Glutamatergic neuron (in vitro differentiated cells): ENCODE measurements at places on chromosomes 12 and 14. TPM values are rescaled to one million over a fixed set of nuclear protein-coding genes. Genes with fewer than 3 reads are reported as not detected.

Gene PRH1
- 33.3 TPM for total RNA-seq

DNA sequence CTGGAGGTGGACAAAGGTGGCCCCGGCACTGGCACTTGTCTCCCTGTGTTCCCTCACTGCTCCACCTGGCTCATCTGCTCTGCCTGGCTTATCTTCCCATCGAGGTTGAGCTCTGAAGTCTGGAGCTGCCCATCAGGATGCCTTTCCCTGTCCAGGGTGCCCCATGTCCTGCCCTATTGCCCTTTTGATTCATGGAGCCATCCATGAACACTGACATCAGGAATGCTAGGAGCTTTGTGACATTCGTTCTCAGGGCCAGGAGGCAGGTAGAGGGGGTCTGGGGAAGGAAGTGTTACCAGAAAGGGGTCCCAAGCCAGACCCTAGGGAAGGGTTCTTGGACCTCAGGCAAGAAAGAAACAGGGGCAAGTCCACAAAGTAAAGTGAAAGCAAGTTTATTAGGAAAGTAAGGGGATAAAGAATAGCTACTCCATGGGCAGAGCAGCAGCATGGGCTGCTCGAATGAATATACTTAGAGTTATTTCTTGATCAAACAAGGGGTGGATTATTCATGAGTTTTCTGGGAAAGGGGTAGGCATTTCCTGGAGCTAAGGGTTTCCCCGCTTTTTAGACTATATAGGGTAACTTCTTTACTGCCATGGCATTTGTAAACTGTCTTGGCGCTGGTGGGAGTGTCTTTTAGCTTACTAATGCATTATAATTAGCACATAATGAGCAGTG is 51.6 kb downstream of the RIN3 start:
- no peak for DNase-seq

DNA sequence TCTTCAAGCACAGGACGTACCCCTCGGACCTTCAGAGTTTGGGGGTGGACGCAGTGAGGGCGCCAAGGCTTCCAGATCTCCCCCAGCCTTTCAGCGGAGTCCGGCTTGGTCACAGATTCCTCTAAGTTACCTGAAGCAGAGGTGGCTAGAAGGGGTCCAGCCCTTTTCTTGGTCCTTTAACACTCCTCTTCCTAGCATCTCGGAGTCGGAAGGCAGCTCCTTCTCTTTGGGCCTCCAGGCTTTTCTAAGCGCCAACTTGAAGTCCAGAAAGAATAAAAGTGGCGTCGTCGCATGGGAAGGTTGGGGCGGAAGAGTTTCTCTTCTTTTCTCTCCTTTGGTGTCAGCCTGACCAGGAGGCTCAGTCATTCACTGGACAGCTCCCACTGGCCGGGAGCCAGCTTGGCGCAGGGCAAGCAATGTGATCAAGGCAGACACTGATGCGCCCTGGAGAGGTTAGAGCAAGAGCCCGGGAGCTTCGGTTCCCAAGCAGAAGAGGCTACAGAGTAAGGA is 9.6 kb downstream of the OR6S1 start:
- peak; percentile 45 for DNase-seq

DNA sequence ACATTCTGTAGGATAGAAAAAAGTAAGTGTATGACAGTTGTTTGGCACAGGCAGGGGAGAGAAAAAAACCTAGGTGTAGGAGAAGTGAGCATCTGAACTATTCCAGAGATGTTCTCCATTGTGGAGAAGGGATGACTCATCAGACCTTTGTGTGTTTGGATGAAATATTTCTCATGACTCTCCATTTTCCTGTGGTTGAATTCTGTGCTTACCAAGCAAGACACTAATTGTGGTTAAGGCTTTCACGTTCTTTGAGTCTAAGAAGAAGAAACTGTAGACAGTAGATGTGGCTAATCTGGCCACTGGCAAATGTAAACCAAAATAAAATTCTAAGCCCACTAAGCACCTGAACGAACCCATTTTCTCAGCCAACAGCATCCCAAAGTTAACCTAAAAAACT is 107.9 kb upstream of the GZMB start:
- no peak for DNase-seq

Gene GPR68
- not detected for total RNA-seq

DNA sequence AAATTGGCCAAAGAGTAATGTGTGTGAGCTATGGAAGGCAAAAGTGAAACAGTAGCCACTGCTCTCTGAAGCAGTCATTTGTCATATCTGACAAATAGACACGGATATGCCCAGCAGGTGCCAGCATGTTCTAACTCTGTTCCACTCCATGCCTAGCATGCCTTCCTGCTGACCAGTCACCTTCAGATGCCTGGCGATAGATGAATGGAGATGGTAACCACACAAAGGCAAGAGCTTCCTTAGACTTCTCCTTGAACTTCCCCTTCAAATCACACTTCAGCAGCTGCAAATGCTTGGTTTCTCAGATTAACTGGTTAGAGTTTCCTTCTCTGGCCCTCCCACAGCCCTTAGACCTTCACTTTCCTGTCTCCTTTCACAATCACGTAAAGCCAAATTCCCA is 429.9 kb downstream of the DAD1 start:
- DNase-seq = no peak

- DNase-seq = no peak
Measured at GRCh38 chr12:74441872-74442271, 95.8 kb upstream of the ATXN7L3B start.

Gene AQP6
- 0.37 TPM for total RNA-seq

- DNase-seq = no peak
Measured at GRCh38 chr14:70097576-70098249, 91.0 kb downstream of the SLC8A3 start.
